A549 treated with Hydrocortisone at 1 μM for 4 hours (cell line): ENCODE measurements at places on chromosomes 1 and 21. TPM values are rescaled to one million over a fixed set of nuclear protein-coding genes. Genes with fewer than 3 reads are reported as not detected.

ANXA9 gene
- total RNA-seq, result 0.70 to 1.1 TPM (median 0.84 TPM) in 5 replicates

B3GALT2 gene
- not detected in 5 replicates for total RNA-seq

RUNX3 gene
- 4.2 to 5.5 TPM (median 5.4 TPM) in 5 replicates for total RNA-seq

PAPPA2 gene
- 0.01 TPM in 2 of 5 replicates, not detected in the others for total RNA-seq

FAM110D gene
- 0.06 TPM in 4 of 5 replicates, not detected in the other for total RNA-seq

TEKT2 gene
- 0.07 TPM in 1 of 5 replicates, not detected in the others for total RNA-seq

HMGCL gene
- 13.2 to 14.6 TPM (median 13.6 TPM) in 5 replicates for total RNA-seq

CD34 gene
- 0.03 TPM in 1 of 5 replicates, not detected in the others for total RNA-seq

FCRL2 gene
- not detected in 5 replicates for total RNA-seq

LCA5L gene
- 1.3 to 1.8 TPM (median 1.6 TPM) in 5 replicates for total RNA-seq

SDHC gene
- 244 to 267 TPM (median 250 TPM) in 5 replicates for total RNA-seq

SON gene
- total RNA-seq, result 70.3 to 126 TPM (median 82.2 TPM) in 5 replicates

BEND5 gene
- not detected in 5 replicates for total RNA-seq

DEPDC1 gene
- 9.1 to 19.0 TPM (median 13.7 TPM) in 5 replicates for total RNA-seq

SHISAL2A gene
- 0.33 to 0.86 TPM (median 0.47 TPM) in 5 replicates for total RNA-seq

NBPF20 gene
- total RNA-seq, result 2.8 to 4.3 TPM (median 2.9 TPM) in 5 replicates

CYYR1 gene
- not detected in 5 replicates for total RNA-seq

SERINC2 gene
- total RNA-seq, result 19.9 to 30.9 TPM (median 27.6 TPM) in 5 replicates

GSTM5 gene
- total RNA-seq, result not detected in 5 replicates

ILDR2 gene
- total RNA-seq, result 0.01 to 0.06 TPM (median 0.02 TPM) in 4 of 5 replicates, not detected in the other

PADI4 gene
- not detected in 5 replicates for total RNA-seq

LPAR3 gene
- total RNA-seq, result 0.26 to 0.37 TPM (median 0.33 TPM) in 5 replicates

SLC6A9 gene
- 12.6 to 15.0 TPM (median 13.9 TPM) in 5 replicates for total RNA-seq

RSPH1 gene
- 0.63 to 0.93 TPM (median 0.84 TPM) in 5 replicates for total RNA-seq

RNF2 gene
- 15.1 to 24.1 TPM (median 17.2 TPM) in 5 replicates for total RNA-seq

RNU1-1 gene
- 6.1 to 30.4 TPM (median 9.0 TPM) in 3 of 5 replicates, not detected in the others for total RNA-seq

KCNT2 gene
- total RNA-seq, result 0.02 to 0.07 TPM (median 0.05 TPM) in 4 of 5 replicates, not detected in the other

PRRX1 gene
- total RNA-seq, result 0.02 to 0.08 TPM in 2 of 5 replicates, not detected in the others

BCL2L15 gene
- 0.52 to 0.73 TPM (median 0.61 TPM) in 5 replicates for total RNA-seq

C4BPA gene
- 0.45 to 0.99 TPM (median 0.53 TPM) in 5 replicates for total RNA-seq

NR1I3 gene
- total RNA-seq, result not detected in 5 replicates
